ENCODE measurements at places on chromosomes 6 and 20.

GRCh38 chr6:139271056-139271455 lies 20.7 kb downstream of the TXLNB start:
- DNase-seq, result no peak

DNA sequence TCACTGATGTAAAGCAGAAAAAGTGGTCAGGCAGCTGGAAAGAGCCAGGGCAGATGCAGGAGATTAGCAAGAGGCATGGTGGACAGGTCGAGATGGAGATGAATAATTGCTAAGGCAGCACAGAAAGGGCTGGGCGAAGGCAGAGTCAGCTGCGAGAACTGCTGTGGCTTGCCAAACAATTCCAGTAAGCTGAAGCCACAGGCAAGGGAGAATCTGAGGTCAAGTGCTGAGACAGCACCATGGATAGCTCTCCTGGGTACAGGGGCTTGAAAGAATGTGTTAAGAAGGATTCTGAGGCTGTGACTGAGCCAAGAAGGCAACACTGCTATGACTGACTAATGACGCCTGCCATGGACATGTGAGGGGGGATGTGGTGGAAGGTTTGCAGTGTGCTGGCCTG lies 220.8 kb upstream of the FOXA2 start:
- no peak for DNase-seq

DNA sequence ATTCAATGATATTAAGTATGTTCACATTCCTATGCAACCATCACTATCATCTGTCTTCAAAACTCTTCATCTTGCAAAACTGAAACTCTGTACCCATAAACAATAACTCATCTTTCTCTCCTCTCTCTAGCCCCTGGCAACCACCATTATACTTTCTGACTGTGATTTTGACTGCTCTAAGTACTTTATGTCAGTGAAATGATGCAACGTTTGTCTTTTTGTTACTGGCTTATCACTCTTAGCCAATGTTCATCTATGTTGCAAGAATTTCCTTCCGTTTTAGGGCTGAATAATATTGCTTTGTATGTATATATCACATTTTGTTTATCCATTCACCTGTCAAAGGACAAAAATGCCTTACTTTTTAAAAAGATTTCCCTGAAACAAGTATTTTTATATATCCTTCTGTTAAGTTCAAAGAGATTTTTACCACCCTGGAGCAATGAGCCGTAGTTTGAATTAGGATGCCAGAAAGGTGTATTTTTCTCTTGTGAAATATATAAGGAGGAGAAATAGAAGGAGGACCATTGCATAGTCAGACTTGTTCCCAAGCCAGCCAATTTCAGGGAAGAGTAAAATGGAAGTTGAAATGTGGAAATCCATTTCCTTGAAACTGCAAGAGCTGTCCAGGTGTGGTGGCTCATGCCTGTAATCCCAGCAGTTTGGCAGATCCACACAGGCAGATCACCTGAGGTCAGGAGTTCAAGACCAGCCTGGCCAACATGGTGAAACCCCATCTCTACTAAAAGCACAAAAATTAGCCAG lies 4.0 kb upstream of the CGAS start:
- no peak for DNase-seq

GRCh38 chr6:87164506-87164905 lies 9.1 kb downstream of the ZNF292 start:
- no peak for DNase-seq

DNA sequence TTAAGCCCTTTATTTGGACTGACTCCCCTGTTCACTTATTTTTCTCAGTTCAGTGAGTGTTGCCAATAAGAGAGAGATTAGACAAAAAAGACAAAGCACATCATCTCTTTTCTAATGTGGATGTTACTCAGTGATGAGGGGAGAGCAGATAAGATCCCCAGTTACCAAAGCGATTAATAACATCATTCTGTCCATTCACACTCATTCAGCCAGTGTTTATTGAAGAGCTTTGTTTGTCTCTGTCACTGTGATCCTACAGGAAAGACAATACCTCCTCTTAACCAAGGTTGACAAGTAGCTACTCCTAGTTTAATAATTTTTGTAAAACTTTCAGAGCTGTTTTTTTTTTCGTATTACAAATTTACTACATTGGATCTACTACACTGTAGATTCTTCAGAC lies 163.0 kb downstream of the EYA4 start:
- no peak for DNase-seq

Data from uterus (tissue), 4 donors.